Activated naive CD4-positive, alpha-beta T cell (primary cell): ENCODE measurements at places on chromosomes 1 and 21.

- no peak for DNase-seq
Measured at GRCh38 chr1:235873045-235873444, 6.3 kb upstream of the LYST start.

DNA sequence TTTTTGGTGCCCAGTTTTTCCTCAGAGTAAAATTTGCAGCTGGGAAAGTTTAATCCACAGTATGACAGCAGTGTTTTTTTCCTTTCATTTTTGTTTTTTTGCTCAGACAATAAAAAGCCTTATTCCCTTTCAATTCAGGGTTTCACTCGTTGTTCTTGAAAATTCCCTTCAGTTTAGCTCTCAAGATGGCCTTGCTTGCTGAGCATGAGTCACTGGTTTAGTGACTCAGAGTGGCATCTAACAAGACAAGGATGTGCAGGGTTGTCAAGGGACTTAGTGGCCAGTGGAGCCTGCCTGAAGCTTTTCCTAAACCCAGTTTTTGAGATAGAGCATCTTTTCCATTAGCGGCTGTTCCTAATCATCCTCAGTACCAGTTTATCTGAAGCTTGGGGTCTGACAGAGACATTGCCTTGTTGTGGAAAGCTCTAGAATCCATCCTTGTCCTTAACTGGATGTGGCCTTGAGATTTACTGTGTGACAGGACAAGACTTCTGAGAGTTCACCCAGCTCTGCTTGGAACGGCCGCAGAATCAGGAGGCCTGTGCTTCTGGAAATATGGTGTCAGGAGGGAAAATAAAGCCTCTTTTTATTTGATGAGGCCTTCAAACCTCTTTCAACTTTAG lies 48.4 kb upstream of the DNAJC6 start:
- no peak for DNase-seq

DNA sequence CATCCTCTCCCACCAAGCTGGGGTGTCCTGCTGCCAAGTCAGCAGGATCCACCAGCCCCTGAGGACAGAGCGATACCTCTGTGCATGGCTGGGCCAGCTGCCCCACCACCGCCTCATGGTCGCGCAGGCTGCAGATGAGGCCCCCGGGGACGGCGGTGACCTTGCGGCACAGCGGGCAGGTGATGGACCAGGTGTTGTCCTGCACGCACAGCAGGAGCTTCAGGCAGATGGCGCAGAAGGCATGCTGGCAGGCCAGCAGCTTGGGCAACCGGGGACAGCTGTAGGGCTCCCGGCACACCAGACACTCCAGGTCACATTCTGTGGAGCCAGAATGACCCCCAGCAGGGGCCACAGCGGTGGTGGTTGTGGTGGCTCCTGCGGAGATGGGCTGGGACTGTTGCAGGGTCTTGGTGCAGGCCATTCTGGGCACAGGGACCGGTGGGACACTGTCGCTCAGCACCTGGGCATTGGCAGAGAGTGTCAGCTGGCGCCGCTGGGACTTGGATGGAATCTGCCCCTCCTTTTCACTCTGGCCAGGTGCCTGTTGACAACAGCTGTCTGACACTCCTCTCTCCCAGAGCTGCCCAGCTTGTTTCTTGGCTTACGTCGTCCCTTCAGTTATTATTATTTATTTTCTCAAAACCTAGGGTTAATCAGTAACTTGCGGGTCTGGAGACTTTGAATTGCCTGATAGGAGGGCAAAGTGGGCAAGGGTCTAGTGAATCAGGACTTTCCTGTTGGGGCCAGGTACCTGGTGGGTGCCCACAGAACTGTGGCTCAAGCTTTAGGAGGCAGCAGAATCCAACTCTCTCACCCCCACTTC lies at the start of gene RNF186:
Gene RNF186, minus strand, starts transcription at position 603 of the 823 bp plus-strand sequence. Its CDS starts 182 bp downstream, at position 421.
- DNase-seq, result no peak

GRCh38 chr1:160951443-160952128 lies 3.0 kb downstream of the ITLN2 start:
- DNase-seq, result no peak

DNA sequence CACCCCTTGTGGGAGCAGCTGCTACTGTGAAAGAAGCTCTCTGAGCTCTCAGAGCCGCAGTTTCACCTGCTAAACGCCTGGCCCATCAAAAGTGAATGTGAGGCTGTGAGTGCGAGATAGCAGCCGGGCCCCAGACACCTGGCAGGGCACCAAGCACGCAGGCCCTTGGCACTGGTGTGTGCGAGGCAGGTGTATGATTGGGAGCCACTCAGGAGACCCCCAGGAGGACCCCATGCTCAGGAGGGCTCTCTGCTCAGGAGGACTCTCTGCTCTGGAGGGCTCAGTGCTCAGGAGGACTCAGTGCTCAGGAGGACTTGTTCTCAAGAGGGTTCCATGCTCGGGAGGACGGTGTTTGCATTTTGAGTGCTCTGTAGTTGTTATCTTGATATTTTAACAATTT lies 14.3 kb upstream of the ADARB1 start:
- DNase-seq, result no peak

DNA sequence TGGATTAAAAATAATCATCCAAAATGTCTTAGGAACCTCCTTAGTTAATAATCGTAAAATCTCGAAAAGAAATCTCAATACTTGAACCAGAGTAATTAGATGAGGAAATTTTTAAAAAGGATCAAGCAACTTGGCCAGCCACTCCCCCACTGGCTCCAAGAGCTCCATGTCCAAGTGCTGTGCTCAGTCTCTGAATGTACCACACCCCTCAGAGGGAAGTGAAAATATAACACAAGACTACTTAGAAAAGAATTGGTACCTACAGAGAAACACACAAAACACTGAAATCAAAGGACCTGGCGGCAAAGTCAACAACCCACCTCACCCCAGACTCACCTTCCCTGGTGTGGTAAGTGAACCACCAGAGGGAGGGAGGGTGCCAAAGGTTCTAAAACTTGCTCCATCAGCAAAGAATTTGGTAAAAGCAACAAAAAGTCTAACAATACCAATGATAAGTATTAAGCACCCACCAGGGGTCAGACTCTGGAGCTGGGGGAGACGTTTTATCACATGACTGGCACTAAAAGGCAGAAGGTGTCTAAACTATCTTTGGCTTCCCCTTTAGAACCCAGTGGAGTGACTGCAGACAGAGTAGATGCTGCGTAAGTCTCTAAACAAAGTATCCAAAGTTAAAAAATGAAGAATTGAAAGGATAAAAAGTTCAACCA lies 14.0 kb downstream of the LBR start:
- no peak for DNase-seq

GRCh38 chr1:210070531-210070930 lies 132.5 kb downstream of the SYT14 start:
- no peak for DNase-seq

DNA sequence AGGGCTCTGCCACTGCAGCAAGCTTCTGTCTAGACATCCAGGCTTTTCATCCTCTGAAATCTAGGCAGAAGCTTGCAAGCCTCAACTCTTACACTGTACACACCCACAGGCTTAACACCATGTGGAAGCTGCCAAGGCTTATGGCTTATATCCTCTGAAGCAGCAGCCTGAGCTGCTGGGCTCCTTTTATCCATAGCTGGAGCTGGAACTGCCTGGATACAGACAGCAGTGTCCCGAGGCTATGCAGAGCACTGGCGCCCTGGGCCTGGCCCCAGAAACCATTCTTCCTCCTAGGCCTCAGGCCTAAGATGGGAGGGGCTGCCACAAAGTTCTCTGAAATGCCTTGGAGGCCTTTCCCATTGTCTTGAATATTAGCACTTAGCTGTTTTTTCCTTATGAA lies 19.3 kb upstream of the POGK start:
- no peak for DNase-seq

DNA sequence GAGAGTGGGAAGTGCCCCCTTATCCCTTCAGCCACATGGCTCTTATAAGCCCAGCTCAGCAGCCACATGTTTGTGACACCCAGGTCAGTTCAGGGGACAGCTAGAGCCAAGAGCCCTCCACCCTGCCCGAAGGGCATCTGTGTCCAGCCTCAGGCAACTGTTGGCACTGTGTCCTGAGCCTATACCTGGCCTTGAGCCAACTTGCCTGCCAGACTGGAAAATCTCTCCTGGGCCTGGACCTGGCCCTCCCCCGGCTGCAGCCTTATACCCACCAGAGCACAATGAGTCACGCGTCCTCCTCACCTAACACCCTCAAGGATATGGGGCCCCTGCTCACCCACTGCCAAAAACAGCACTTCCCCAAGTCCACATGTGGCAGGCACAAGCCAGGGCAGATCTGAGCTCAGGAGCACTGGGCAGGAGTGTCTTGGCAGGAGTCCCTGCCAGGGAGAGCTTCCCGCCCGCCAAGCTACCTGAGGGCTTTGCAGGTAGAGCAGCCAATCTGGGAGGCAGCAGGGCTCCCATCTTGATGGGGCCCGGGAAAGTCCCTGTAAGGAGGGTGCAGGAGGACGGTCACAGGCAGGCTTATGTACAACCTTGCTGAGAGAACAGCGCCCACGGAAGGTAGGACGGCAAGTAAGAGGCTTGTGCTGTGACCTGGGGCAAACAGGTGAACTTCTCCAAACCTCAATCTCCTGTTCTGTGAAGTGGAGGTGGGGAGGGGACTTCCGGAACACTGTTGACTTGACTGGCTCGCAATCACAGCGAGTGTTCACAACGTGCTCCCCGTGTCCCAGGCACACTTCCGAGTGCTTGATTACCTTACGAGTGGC lies 19.8 kb upstream of the HSPG2 start:
- no peak for DNase-seq

DNA sequence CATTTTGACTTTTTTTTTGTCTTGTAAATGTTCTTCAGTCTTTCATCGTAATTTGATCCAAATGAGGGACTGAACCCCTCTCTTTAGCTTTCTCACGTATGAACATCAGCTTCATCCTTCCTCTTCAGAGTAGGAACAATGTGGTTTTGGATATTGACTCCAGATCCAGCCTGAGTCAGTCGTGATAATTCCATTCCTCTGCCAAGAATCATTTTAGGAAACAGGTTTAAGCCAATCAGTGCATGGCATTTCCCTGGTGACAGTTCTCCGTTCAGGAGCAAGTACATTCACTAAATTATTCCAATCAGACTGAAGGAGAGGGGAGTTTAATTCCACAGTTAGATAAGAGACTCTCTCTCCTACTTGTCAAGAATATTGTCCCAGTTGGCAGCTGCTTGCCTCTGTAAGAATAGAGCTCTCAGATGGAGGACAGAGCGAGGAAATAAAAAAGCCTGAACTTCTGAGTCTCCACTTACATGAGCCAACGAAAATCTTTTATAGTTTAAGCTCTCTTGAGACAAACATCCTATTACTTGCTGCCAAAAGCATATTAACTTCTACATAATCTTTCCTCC lies 18.6 kb downstream of the RHOU start:
- DNase-seq, result no peak

DNA sequence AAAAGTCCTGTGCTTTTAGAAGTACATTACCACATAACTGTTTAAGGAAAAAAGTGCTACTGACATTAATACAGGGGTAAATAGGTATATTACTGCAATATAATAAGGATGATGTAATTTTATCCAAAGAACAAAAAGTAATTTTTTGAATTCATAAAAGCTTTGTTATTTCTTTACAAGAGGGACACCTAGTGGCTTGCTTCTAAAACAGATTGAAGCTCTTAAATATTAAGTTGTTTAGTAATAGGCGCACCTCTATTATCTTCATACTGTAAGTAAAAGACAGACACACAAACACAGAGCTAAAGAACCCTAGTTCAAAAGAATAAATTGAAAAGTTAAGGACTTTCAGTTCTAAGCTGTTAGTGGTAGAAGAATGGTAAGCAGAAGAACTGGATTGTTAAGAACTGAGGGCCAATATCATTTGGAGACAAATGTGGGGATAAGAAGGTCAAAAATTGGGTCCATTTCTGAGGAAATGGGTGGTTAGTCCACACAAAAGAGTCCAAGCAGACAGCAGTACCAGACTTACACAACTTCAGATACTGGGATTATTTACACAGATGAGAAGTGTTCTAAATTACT lies 15.4 kb downstream of the ZNHIT6 start:
- DNase-seq, result no peak

DNA sequence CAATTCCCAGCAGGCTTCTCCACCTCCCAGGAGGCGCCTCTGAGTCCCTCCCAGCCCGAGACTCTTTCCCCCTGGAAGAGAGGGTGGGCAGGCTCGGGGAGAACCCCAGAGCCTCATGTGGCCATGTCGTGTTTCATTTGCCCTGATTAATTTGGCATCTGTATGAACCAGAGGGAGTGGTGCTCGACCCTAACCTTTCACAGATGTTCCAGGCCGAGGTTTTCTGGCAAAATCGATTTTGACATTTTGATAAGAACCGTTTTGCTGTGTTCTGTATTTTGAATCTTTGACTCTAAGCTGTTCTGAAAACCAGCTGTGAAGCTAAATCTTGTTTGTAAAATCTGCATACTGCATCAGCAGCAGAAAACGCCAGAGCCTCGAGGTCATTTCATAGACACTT lies 367.4 kb downstream of the CAMTA1 start:
- DNase-seq, result no peak

DNA sequence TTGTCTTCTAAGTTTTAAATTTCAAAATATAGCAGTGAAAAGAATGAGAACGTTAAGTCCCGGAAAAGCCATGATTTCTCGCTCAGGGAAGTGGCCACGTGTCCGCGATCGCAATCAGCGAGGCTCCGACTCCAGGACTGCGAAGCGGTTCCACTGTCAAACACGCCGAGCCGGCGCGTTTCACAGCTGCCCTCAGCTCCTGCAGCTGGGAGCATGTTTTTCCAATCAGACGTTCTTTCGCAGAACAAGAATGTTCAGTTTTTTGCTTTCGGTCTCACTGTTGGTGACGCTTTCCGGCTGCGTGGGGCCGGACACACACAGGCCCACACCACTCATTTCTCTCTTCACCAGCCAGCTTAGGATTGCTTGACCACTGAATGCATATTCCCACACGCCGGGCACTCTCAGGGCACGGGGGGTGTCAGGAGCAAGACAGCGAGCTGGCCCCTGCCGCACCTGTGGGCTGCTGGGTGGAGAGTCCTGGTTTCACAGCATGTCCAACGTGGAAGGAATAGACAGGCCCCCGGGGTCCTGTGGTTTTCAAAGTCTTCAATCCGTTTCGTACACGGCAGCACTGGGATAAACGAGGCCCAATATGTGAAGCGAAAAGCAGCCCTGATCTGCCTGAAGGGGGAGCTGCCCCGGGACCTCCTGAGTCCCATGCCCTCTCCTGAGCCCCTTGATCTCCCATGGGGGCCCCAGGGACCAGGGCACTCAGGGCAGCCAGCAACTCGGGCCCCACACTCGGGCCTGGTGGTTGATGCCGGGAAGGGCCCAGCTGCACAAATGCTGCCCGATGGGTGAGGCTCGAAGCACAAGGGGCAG lies 47.3 kb upstream of the COL18A1 start:
- DNase-seq, result no peak

DNA sequence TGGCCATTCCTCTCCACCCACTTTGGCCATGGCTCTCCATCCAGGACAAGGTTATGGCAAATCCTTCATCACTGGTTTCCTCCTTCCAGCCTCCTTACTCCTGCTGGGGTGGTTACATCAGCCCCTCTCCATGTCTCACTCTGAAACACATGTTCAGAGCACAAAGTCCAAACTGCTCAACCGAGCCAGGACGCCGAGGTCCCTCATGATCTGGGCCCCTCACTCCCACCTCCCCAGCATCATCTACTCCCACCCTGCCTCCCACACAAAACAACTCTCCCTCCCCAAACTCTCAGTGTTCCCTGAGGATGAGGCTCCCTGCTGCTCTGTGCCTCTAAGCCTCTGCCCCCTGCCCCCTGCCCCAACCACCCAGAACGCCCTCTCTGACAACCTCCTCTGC lies 33.3 kb upstream of the ZBTB40 start:
- no peak for DNase-seq
